HCT116 (cell line): ENCODE measurements at places on chromosomes 12 and 14. TPM values are rescaled to one million over a fixed set of nuclear protein-coding genes. Genes with fewer than 3 reads are reported as not detected.

- DNase-seq = no peak
Observed at GRCh38 chr12:111768159-111768895, 1.6 kb downstream of the ALDH2 start.

DNA sequence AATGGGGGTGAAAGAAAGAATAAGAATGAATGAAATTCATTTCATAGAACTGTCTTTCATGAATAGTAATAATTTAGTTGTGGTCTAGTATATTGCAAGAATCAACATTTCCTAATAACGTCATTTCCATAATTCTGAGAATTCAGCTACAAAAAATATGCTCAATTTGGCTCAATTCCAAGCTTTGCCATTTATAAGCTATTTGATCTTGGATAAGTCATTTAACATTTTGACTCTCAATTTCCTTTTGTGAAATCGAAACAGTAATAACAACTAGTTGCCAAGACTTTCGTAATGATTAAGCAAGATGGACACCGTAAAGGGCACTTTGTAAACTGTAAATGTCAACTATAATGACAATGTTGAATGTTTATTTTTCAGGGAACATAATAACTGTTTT lies 18.1 kb downstream of the NOS1 start:
- DNase-seq = no peak

DNA sequence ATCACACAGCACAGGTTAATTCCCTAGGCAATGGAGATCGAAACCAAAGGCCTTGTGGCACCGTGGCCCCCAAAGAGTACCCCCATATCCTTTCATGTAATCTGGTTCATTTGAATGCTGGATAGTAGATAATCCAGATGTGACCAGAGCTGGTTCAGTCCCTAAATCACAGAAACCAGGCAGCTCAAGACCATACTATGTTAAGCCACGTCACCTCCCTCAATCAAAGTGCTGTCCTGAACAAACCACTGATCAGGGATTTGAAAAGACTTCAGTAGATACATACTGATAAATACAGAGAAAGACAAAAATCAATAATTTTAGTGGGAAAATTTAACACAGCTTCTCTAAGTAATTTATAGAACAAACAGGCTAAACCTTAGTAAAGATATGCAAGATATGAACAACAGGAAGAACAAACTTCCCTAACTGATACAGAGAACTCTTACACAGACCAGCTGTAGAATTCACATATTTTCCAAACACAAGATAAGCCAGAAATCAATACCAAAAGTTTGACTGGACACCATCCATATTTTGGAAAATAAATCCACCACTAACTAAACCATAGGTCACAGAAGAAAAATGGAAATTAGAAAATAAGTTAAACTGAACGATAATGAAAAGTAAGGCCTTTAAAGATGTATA lies 67.1 kb downstream of the BCAT1 start:
- DNase-seq = no peak

GRCh38 chr12:34398706-34399630 lies 376.7 kb downstream of the ALG10 start:
- DNase-seq = no peak

GRCh38 chr14:47785058-47785457 lies 109.7 kb upstream of the MDGA2 start:
- no peak for DNase-seq

DNA sequence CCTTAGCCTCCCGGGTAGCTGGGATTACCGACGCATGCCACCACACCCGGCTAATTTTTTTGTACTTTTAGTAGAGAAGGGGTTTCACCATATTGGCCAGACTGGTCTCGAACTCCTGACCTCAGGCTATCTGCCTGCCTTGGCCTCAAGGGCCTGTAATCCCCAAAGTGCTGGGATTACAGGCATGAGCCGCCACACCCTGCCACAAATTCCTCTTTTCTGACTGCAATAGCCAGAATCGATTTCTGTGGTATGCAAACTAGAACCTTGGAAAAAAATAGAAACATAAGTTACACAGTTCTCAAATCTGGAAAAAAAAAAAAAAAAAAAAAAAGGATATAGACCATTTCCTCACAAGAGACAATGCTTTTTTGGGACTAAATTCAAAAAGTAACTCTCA lies 184.6 kb upstream of the EGLN3 start:
- DNase-seq = no peak

DNA sequence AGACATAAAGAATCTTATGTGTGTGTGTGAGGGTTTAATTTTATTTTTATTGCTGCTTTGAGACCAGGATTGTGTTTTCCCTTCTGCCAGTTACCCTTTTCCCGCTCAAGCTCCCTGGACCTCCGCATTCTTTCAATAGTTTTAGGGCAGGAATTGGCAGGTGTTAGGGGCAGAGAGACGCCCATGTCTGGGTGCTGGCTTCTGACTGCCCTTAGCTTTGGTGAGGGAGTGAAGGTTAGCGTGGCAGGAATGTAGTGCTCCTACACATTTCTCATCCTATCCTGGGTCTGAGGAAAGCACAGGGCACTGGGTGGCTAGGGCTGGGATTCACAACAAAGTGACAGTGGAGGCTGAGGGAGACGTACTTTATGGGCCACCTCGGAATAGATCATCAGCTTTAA lies 428.1 kb downstream of the ZFP36L1 start:
- DNase-seq = no peak

- DNase-seq = no peak
Observed at GRCh38 chr14:43896044-43896443, 611.0 kb downstream of the FSCB start.

DNA sequence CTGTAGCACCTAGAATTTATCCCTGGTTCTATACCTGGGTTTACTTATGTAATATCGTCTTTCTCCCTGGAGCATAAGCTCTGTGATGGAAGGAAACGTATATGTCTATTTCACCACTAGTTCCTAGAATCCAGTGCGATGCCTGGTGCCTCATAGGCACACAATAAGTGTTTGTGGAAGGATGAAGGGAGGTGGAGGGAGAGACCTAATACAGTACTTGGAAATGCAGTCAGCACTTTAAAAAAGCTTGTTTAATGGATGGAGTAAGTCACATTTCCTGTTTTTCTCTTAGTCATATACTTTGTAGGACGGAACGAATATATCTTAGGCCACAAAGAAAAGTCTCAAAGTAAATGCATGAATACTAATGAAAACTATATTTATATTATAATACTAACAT lies 186.5 kb upstream of the HMGA2 start:
- no peak for DNase-seq

- DNase-seq = no peak
Observed at GRCh38 chr12:107801150-107801549, 26.6 kb downstream of the ASCL4 start.

- no peak for DNase-seq
Observed at GRCh38 chr14:65226824-65227604, 124.7 kb upstream of the MAX start.

DNA sequence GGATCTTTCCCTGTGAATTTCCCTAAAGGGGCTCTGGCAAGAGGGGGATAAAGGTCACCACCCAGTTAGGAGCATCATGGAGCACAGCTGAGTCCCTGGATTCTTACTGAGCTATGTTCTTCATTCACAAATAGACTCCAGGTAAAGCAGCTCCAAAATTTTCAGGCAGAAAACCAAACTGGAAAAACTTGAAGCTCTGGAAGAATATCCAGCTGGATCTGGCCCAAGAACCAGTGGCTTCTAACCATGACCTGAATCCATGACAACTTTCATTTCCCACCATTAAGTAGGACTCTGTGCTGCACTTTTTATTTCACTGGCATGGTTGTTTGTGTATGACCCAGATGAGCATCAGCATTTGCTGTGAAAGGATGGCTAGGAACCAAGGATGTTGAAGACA lies 180.4 kb upstream of the FKBP4 start:
- DNase-seq = no peak

ATG2B gene
- 6.4 TPM for total RNA-seq

TMEM233 gene
- total RNA-seq = not detected

ACAD10 gene
- total RNA-seq = 25.3 TPM

ACVRL1 gene
- total RNA-seq = 2.5 TPM

NR1H4 gene
- total RNA-seq = not detected

CRIP2 gene
- total RNA-seq = 31.1 TPM

TMCC3 gene
- total RNA-seq = 4.5 TPM

GPR132 gene
- 0.10 TPM for total RNA-seq

SLC2A14 gene
- not detected for total RNA-seq

CARMIL3 gene
- 0.71 TPM for total RNA-seq

CCDC197 gene
- not detected for total RNA-seq
